ENCODE measurements at places on chromosomes 5 and 9.
A peak's percentile ranks its signal among the peaks of the same experiment; 100 is the strongest.

- peak; percentile 9 for DNase-seq
Measured at GRCh38 chr9:14993061-14993800, 83.0 kb upstream of the FREM1 start.

DNA sequence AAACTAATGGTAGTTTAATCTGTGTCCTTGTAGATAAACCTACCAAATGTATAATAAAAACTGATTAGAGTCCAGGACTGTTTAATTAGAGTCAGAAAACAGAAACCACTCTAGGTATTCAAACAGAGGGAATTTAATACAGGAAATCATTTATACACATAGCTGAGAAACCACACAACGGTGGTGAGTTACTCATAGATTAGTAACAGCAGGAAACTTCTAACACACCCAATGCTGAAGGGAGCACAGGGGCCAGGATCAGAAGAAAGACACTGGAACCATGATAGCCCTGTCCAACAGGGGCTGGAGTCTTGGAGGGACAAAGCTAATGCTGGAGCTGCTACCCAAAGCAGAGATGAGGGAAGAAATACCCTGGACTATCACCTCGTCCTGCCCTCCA, 321.0 kb downstream of the ACTL7B start:
- DNase-seq = no peak

GRCh38 chr9:19423163-19423562, 14.4 kb downstream of the ACER2 start:
- DNase-seq = no peak

GRCh38 chr5:179373961-179374505, 28.8 kb upstream of the ADAMTS2 start:
- no peak for DNase-seq
